Activated CD4-positive, alpha-beta T cell treated with anti-CD3 and anti-CD28 coated beads, Interleukin-2, amount 10 ng/mL, durations not matched to agents 24 days and 14 days (primary cell): ENCODE measurements at places on chromosomes 1 and 21. TPM values are rescaled to one million over a fixed set of nuclear protein-coding genes. Genes with fewer than 3 reads are reported as not detected.

ATP6V1G3 gene
- not detected in 2 replicates for total RNA-seq

PERM1 gene
- not detected in 2 replicates for total RNA-seq

CYP4B1 gene
- total RNA-seq: not detected in 2 replicates

AJAP1 gene
- not detected in 2 replicates for total RNA-seq

TDRD5 gene
- not detected in 2 replicates for total RNA-seq

ZNF697 gene
- total RNA-seq: 4.5 and 4.8 TPM in 2 replicates

HCRTR1 gene
- total RNA-seq: not detected in 2 replicates

OLIG2 gene
- not detected in 2 replicates for total RNA-seq

FCAMR gene
- not detected in 2 replicates for total RNA-seq

CASQ2 gene
- not detected in 2 replicates for total RNA-seq

UBXN10 gene
- 1.2 and 1.3 TPM in 2 replicates for total RNA-seq

ZNF672 gene
- 44.0 and 48.8 TPM in 2 replicates for total RNA-seq

AHCYL1 gene
- total RNA-seq: 67.1 and 75.3 TPM in 2 replicates

ALPL gene
- not detected in 2 replicates for total RNA-seq

CNKSR1 gene
- 4.0 and 6.2 TPM in 2 replicates for total RNA-seq

CLEC20A gene
- total RNA-seq: not detected in 2 replicates

S100A7A gene
- not detected in 2 replicates for total RNA-seq

RASAL2 gene
- total RNA-seq: not detected in 2 replicates

TNFSF18 gene
- total RNA-seq: not detected in 2 replicates

CHRM3 gene
- total RNA-seq: not detected in 2 replicates

PRAMEF8 gene
- not detected in 2 replicates for total RNA-seq

PGBD5 gene
- 0.09 TPM in 1 of 2 replicates, not detected in the other for total RNA-seq

CYP4X1 gene
- not detected in 2 replicates for total RNA-seq

VAV3 gene
- 5.5 TPM in 2 replicates for total RNA-seq

DENND2C gene
- 0.12 and 0.21 TPM in 2 replicates for total RNA-seq

HRNR gene
- not detected in 2 replicates for total RNA-seq

COPA gene
- total RNA-seq: 116 and 125 TPM in 2 replicates

WDR64 gene
- not detected in 2 replicates for total RNA-seq

CNIH3 gene
- total RNA-seq: 1.1 TPM in 2 replicates

AHDC1 gene
- 33.9 and 34.7 TPM in 2 replicates for total RNA-seq

GBP3 gene
- 7.1 and 8.1 TPM in 2 replicates for total RNA-seq
